ENCODE measurements at places on chromosomes 2 and 18.

DNA sequence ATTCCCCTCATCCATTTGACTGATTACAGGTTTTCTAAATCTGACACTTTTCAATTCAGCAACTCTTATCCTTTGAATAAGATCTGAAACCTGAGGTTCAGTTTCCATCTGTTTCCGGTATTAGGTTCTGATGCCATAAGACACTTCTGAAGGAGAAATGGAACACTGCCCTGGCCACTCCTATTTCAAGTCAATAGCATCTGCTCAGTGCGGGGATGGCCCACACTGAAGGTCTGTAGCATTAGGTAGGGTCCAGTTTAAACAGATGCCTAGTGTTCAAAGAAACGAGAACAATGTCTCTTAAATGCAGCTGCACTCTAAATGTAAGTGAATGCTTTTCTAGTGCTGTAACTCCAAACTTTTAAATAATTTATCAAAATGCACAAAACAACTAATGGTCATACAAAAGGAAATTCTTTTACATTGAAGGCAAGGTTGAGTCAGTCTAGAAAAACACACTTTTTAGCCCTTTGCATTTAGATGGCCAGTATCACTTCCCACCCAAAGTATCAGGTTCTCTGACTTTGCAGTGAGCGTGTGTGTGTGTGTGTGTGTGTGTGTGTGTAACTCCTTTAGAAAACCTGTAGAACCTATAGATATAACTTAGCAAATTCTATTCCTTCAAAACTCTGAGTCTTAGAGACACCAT is 78.2 kb downstream of the STK39 start:
- DNase-seq, result no peak

GRCh38 chr18:48955830-48956261 is 5.1 kb upstream of the SMAD7 start:
- DNase-seq, result no peak

DNA sequence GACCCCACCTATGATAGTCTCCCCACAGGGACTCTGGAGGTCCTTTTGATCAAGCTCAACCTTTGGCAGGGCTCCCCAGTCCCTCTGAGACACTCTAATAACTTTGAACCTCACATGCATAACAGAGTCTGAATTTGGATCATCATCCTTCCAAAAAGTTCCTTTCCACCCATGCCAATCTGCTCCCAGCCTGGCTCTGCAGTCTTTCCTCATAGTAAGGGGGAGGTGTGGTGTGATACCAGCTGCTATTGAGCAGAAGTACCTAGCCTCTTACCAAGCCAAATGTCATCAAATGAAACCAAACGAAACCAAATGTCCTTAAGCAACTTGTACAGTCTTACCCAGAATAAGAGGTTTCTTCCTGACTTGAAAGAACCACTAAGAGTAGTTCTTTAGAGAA is 36.5 kb downstream of the DTNA start:
- DNase-seq, result no peak

DNA sequence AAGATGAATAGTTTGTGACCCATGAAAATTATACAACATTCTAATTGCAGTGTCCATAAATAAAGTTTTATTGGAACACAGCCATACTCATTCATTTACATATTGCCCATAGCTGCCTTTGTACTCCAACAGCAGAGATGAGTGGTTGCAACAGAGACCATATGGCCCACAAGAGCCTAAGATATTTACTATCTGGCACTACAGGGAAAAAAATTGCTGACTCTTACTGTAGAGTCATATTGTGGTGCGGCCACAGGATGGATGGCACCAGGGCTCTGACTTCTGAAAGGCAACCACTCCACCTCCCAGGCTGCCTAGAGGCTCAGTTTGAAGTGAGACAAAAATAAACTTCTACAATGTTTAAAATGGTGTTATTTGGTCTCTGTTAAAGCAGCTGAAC is 404.0 kb upstream of the ATP5MC3 start:
- no peak for DNase-seq

DNA sequence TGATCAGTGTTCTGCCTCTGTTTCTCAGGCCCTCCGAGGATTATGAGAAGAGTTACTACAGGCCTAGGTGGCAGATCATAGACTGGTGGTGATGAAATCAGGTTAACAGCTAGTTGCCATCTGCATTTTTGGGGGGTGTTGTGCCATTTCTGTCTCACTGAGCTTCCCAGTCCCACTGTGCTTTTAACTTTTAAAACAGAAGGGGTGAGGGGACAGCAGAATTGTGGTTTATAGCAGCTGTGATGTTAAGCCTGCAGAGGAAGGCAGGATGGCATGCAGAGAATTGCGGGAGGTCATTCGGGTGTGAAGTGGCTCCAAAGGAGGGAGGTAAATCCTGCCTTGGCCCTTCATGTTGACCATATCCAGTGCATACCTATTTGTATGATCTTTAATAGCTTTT is 5.0 kb downstream of the CAB39 start:
- DNase-seq, result peak; percentile 57

DNA sequence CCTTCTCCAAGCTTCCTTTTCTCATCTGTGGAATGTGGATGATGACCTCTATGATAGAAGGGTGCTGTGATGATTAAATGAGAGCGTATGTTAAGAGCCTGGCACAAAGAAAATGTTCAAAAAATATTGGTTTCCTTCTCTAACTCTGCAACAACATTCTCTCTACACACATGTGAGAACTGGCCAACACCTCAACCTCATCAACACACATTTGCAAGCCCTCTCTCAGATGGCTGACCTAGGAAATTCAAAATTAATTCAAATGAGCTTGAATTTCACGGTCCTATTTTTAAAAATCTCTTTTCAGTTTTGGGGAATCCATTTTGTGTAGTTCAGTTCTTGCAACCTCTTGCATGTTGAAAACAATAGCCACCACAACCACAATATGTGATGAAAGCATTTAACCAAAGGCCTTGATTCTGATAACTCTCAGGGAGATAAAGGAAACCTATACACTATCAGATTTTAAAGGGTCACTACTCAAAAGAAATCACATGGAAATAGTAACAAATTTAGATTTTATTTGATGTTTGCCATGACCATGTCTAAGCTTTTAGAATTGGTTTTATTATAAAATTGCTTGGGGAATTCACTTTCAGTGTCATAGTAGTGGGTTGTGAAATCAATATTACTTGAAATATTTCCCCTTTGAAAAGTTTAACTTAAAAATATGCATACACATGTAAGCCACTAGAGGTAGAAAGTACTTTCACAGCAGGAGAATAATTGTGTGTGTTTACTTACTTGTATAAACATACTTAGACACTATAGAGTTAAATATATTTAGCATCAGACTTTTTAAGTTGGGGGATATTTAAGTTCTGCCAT is 16.6 kb upstream of the NABP1 start:
- DNase-seq, result no peak

- no peak for DNase-seq
These were observed 52.1 kb downstream of the PSTPIP2 start for GRCh38 chr18:46019936-46020335.

DNA sequence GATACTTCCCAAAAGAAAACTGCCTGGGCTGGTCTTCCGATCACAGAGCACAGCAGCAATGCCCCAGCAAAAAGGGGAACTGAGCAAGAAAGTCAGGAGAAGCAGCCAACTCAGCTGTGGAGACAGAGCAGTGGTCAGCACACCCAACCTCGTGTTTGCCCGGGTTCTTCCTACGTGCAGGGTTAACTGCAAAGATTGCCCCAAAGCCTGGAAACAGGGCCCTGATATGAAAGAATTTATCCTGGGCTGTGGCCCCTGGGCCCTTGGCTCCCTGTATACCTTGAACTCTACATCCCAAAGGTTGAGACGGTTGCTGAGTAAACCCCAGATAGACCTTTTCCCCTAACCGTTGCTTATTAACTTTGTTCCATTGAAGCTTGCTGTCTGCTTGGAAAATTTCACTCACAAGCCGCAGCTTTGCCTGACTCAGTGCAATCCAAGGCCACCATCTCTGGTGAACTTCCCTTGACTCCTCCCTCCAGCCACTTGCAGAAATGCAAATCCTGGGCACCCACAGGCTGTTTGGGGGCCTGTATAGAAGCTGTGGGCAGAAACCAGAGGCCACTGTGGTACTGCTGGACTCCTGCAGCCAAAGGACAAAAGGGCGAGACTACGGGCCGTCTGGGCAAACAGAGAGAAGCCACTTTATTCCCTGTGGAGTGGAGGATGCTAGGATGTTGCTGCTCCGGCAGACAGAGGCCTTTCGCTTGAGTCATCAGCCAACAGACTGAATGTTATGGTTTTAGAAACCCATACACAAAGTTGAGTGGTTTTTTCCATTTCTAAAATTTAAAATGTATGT is 18.2 kb downstream of the NRP2 start:
- DNase-seq, result no peak

DNA sequence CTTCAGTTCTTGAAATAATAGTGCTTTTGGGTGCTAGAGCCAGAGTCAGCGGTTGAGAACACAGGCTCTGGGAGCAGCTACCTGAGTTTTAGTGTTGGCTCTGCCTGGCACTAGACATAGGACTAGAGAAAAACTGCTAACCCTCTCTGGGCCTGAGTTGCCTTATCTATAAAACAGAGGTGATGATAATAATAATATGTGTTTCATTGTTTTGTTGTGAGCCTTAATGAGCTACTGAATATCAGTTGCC is 391.7 kb downstream of the PTPRM start:
- DNase-seq, result no peak

DNA sequence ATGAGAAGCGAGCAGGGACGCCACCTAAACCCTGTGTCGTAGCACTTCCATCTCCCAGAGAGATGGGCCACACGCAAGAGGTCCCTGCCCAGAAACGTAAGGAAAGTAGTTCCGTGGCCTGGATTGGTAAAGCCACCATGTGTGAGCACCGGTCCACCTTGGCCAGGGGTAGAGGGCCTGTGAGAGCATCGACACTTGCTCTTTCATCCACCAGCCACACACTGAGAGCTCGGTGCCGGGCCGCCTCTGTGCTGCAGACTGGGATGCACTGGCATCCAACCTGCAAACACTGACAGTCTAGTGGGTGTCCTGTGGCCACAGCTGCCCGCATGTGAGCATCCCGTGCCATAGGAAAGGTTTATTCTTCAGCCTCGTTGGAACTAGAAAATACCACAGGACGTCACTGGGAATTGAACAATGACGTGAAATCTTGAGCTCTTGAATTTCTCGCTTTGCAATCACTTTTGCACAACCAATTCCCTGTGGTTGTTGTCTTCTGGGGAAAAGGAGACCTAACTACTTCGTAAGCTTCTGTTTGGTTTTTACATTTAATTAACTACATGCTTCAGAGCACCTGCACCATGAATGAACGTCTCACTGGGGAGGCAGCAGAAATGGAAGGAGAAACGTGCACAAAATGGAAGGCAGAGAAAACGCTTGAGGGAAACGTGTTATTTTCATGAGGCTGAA is 212.0 kb upstream of the RAB6C start:
- DNase-seq, result no peak

DNA sequence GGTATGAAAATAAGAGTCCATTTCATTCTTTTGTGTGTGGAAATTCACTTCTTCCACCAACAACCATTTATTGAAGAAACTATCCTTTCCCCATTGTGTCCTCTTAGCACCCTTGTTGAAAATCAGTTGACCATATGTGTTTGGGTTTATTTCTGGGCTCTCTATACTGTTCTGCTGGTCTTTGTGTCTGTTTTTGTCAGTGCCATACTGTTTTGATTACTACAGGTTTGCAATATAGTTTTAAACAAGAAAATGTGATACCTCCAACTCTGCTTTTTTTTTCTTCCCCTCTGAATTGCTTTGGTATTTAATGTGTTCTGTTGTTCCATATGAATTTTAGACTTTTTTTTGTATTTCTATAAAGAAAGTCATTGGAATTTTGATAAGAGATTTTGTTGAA is 8.4 kb downstream of the GTF2A1L start:
- DNase-seq, result no peak

Measured in kidney epithelial cell (primary cell).